ENCODE measurements at places on chromosomes 13 and 19.
A peak's percentile ranks its signal among the peaks of the same experiment; 100 is the strongest.

GRCh38 chr19:16520074-16520973 lies 21.9 kb downstream of the CHERP start:
- no peak for DNase-seq

- no peak for DNase-seq
These were observed 613.7 kb downstream of the OLFM4 start for GRCh38 chr13:53642306-53642705.

- DNase-seq: peak; percentile 17
These were observed 24.9 kb upstream of the TPM4 start for GRCh38 chr19:16051254-16052025.

GRCh38 chr13:68128297-68128915 lies 898.3 kb upstream of the PCDH9 start:
- DNase-seq: no peak

DNA sequence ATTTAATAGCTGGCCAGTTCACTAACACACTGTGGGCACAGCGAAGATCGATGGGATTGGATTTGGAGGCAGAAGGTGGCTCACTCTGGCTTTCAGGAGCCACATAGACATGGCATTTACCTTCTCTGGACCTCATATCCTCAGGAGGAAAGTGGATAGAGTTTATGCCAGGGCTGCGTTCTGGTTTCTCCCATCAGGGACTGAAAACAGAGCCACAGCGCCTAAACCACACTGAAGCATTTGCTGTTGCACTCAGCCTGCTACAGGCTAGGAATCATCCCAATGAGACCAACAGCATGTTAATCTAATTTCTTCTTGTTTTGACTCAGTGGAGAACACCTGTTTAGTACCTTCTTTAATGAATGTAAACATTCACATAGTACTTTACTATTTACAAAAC lies 1.6 kb downstream of the CYSLTR2 start:
- DNase-seq: no peak

GRCh38 chr19:29690842-29691241 lies 24.2 kb downstream of the C19orf12 start:
- peak; percentile 37 for DNase-seq

GRCh38 chr13:66424422-66424821 lies 805.7 kb downstream of the PCDH9 start:
- DNase-seq: no peak

GRCh38 chr13:49435992-49436391 lies 7.9 kb downstream of the CAB39L start:
- DNase-seq: no peak

GRCh38 chr13:48431987-48432615 lies 19.2 kb upstream of the LPAR6 start:
- no peak for DNase-seq

DNA sequence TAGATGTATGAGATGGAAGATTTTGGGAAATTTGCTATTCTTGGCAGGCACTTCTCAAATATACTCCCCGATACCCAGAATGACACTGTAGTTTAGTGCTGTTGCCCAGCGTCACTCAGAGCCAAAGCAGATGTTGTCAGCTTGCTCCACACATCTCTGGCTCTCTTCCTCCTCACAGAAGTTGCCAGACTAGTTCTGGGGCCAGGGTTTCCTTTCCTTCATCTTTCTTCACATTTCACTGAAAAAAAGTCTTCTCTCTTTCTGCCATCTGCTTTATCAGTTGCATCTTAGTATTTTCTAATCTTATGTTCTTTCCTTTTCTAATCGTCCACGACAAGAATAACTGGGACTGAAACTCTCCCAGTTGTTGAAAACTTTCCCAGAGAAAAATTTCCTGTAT lies 251.4 kb downstream of the RGCC start:
- no peak for DNase-seq

- no peak for DNase-seq
These were observed 938 bp downstream of the CYTH2 start for GRCh38 chr19:48469934-48470680.

- no peak for DNase-seq
These were observed 2.6 kb downstream of the PCDH17 start for GRCh38 chr13:57633950-57634838.

- peak; percentile 39 for DNase-seq
These were observed 36.0 kb upstream of the UBL3 start for GRCh38 chr13:29886446-29886845.

GRCh38 chr19:5717215-5717935 lies 2.6 kb downstream of the LONP1 start:
- no peak for DNase-seq

DNA sequence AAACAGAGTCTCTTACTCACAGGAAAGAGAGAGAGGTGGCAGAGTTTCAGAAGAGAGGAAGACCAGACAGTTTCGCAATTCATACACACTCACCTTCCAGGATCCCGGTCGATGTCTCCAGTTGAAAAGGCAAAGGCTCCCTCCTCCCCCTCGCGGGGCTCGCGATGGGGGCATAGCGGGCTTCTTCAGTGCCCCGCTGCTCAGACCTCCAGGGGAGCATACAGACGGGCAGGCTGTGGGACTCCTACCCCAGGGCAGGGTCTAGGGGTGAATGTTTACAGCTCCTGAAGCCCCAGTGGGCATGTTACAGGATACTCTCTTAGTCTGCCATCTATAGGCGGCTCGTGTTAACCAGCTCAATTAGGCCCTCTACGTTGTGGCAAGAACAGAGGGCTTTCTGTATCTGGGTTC lies 139.2 kb downstream of the SLITRK5 start:
- no peak for DNase-seq

DNA sequence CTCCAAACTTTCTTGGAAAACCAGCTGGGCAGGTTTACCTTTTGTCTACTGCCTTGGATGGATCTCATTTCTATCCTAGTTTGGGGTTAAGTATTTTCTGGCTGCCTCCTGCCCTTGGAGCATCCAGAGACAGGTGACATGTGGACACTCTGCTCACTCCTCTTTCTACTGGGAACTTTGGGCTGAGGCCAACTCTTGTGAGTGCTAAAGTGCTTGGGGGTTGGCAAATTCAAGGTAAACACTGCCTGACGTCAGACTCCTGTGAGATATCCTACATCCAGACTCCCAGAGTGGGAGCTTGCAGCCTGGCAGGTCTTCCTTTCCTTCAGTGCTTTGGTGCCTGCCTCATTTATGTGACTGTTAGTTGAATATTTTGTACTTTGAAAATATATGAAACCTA lies 388.1 kb downstream of the KCNRG start:
- DNase-seq: no peak

GRCh38 chr13:97313551-97314260 lies 91.6 kb downstream of the MBNL2 start:
- no peak for DNase-seq

GRCh38 chr13:80237646-80238045 lies 103.3 kb downstream of the SPRY2 start:
- DNase-seq: no peak

DNA sequence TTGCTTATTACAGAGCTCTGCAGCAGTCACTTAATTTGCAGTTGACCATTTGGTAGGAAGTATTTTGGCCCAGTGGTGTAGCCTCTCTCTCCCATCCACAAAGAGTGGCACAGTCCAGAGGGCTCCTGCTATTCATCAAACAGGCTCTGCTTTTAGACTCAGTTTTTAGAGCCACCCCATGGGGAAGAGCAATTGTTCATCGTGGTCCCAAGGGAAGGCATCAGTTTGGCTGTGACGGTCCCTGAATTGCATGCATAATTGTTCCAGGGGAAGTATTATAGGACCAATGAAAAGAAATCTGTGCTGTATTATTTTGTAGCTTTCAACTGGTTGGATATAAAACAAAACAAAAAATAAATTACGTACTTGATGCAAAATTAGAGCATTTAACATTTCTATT lies 799.0 kb downstream of the DACH1 start:
- no peak for DNase-seq

DNA sequence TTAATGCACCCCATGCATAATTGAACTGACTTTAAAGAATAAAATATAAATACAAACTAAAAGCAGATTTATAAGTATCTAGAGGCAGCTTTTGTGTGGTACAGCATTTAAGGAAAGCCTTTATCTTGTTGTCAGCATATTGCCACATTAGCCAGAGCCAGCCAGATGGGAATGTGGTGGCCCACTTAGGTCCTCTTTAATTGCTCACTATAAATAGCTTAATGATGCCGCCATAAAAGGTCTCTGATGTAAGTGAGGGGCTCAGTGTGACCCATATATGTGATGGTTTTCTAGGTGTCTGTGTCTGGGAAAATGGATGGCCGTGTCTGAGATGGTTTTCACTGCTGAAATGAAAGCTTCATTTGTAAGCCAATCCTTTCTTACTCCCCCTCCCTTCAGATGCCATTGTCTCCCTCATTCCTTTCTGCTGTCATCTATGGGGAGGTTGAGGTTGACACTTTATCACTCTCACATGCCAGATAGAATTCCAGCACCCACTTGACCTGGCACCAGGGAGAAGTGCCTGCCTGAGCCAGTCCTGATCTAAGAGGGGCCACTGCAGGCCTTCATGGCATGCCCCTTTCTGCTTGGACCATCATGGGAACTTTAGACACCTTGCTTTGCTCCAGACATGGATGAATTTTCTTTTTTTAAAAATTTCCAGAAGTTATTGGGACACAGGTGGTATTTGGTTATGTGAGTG lies 135.3 kb downstream of the MTUS2 start:
- no peak for DNase-seq

GRCh38 chr13:78198419-78198818 lies 279.8 kb upstream of the EDNRB start:
- no peak for DNase-seq

GRCh38 chr13:57353831-57354230 lies 186.8 kb downstream of the PRR20E start:
- no peak for DNase-seq

GRCh38 chr13:41970918-41971317 lies 10.0 kb upstream of the VWA8 start:
- DNase-seq: no peak

GRCh38 chr19:55694656-55695491 lies 19.8 kb downstream of the EPN1 start:
- DNase-seq: no peak

DNA sequence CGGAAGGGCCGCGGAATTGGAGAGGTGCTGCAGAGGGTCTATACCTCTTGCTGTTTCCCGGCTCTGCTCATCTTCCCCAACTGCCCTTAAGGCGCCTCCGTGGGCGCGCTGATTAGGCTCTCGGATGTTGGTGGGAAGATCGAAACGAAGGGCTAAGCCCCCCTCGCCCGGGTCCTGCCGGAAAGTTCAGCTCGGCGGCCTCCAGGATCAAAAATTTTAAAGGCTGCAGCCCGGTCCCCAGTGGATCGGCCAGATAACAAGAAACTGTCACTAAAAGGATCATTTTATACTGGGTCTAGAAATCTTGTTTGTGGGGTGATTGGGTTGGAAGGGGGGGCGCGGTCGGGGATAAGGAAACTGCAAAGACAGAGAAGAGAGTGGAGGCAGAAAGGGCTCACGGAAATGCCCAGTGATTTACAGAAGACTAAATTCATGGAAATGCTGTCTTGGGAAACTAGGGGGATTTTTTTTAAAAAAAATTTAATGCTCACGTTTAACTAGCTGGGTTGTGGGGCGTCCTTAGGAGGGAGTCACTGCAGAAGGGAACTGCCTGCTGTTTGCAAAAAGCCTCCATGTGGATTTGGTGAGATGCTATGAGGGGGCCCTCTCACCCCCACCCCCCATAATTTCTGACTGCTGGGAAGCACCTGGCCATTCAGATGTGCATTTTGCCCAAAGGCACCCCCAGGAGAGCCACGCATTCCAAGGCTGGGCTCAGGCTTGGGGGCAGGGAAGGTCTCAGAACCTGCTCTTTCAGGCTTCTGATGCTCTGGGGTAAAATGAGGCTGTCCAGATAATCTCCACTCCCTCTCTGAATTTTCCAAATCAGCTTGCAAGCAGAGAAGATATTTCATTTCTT lies 7.7 kb downstream of the CDX2 start:
- DNase-seq: no peak

DNA sequence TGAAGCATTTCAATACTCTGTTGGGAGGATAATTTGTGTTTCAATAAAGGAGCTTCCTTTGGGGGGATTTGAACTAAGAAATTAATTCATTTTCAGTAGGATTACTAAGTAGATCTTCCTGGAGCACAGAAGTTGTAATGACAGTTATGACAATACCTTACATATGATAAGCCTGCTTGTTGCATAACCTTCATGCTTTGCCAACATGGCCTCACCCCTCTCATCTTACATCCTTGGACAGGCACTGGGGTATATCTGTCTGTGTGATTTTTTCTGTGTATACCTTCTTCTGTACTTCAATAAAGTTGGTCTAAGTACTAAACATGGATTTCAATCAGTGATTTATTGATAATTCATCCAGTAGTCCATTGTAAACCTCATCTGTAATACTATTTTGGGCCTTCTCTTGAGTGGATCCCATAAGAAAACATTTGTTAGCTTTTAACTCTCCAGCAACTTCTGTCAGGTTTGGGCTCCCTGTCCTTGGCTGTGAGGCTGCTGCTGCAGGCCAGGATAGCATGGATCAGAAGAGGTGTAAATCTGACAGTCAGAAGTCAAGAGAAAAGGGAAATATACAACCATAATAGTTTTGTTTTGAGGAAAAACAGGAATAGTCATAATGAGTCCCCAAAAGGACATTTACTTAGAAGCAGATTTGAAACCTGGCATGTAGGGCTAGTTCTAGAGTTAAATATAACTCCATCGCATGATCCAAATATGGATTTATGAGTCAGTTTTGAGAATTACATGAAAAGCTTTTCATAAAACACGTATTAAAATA lies 422.2 kb downstream of the KLF5 start:
- DNase-seq: no peak

DNA sequence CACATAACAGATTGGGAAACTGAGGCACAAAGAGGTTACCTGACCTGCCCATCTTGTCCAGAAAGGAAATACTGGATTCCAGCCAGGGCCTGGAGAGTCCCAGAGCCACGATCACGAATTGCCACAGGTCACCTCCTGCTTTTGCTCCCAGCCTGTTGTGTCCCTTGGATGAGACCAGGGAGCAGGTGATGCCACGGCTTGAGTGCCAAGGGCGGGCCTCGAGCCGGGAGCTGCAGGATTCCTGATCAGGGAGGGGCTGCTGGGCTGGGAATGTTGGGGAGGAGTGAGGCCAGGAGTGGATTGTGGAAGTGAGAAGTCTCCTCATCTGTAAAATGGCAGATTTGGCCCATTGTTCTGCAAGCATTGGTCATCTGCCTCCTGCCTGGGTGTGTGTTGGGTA lies 29.4 kb downstream of the DNM2 start:
- no peak for DNase-seq

- DNase-seq: no peak
These were observed 43.4 kb downstream of the WTIP start for GRCh38 chr19:34525001-34525400.

- no peak for DNase-seq
These were observed 511.8 kb upstream of the NBEA start for GRCh38 chr13:34430294-34430693.

DNA sequence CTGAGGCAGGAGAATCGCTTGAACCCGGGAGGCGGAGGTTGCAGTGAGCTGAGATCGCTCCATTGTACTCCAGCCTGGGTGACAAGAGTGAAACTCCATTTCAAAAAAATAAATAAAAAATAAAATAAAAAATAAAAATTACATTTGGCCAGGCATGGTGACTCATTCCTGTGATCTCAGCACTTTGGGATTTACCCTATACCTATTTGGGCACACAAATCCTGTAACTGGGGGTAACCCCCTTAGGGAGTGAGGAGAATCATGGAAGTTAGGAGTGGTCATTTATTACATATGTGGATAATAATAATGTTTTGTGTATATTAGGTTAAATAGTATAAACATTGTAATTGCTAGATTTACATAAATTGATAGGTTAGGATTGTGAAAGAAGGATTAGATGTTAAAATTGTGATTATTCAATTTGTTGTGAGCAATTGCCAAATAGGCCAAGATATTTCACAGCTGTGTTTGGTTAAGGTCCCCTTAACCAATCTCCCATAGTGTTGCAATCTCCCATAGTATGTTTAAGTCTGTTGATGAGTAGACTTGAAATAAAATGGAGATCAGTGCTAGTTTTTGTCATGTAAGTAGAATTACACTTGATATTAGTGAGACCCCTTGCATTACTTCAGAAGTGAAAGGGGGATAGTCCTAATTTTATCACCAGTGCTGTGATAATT lies 30.7 kb downstream of the ZNF844 start:
- no peak for DNase-seq
